ENCODE measurements at places on chromosomes 2 and 18.

- DNase-seq, result no peak
Observed at GRCh38 chr18:21433436-21433835, 167.1 kb downstream of the ESCO1 start.

DNA sequence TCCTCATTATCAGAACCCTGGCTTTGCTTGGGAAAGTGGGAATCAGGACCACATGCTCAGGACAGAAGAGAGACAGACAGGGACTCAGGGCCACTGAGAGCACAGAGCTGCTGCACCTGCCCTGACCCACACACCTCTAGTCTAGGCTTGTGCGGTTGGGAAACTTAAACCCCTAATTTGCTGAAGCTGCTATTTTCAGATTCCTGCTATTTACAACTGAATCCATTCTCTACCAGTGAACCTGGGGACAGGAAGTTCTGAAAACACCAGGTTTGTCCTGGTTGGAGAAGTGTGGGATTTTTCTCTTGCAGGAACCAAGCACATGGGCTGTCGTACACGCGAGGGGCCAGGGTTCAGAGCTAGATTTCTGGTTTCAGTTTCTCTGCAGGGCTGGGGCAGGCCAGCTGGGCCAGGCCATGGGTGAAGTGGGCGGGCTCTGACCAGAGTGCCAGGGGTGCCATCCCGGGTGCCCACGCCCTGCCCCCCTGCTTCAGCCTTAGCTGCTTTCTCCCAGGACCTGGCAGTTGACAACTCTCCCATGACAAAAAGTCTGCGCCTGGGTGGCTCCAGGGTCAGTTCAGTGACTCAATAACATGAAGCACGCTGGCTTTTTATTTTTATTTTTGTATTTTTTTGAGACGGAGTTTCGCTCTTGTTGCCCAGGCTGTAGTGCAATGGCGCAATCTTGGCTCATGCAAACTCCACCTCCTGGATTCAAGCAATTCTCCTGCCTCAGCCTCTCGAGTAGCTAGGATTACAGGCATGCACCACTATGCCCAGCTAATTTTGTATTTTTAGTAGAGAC is 51.3 kb upstream of the SLC1A4 start:
- no peak for DNase-seq

- no peak for DNase-seq
Observed at GRCh38 chr18:48263914-48264902, 145.0 kb downstream of the ZBTB7C start.

DNA sequence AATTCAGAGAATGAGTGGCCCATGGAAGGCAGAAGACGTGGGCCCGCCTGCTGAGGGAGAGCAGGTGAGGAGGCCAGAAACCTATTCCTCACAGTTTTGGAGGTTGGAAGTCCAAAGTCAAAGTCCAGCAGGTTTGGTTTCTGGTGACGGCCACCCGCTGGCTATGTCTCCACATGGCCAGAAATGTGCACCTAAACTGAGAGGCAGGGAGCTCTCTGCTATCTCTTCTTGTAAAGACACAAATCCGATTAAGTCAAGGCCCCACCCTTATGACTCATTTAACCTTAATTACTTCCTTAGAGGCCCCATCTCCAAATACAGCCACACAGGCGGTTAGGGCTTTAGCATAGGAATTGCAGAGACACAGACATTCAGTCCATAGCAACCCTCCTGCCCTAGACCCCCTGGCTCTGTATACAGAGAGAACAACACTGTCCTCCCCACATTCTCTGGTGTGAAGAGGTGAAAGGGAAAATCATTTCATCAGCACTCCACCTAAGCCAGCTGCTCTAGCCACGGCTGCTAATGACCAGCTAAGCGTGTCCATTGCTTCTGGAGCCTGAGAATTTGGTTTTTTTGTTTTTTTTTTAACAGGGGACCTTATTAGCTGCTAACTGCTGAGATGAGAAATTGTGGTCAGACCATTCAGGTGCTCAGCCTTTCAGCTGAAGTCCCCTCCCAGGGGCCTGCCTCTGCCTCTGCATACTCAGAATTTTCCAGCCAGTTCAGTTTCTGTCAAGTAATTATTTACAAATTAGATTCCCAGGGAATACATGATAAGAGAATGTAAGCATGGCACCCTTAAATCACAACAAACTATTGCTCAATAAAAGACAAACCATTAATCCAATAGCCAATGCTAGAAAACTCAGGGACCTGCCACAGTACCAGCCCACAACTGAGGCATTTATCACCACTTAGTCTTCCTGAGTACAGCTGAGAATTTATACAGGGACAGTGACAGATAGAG is 368.7 kb upstream of the ID2 start:
- DNase-seq, result peak; percentile 64

GRCh38 chr2:39479053-39479670 is 42.1 kb upstream of the MAP4K3 start:
- no peak for DNase-seq

GRCh38 chr18:55999641-56000040 is 411.6 kb upstream of the TCF4 start:
- DNase-seq, result no peak

DNA sequence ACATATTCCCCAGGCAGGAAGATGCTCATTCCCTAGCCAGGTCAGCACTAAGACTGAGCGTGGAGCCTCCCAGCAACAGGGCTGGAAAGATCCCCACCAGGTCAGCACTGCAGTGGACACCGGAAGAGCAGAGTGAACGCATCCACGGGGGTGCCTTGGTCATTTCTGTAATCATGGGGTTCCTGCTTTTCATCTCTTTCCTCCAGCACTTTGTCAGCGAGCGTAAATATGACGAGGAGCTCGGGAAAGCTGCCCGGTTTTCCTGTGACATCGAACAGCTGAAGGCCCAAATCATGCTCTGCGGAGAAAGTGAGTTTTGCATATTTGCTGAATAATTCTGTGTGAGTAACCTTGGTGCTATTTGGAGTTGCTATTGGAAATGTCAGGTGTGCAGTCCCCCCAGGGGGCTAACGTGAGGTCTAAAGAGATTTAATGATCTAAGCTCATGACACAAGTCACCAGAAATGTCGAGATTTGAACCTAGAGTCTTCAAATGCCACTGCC is 40.1 kb downstream of the KCTD18 start:
- DNase-seq, result no peak

DNA sequence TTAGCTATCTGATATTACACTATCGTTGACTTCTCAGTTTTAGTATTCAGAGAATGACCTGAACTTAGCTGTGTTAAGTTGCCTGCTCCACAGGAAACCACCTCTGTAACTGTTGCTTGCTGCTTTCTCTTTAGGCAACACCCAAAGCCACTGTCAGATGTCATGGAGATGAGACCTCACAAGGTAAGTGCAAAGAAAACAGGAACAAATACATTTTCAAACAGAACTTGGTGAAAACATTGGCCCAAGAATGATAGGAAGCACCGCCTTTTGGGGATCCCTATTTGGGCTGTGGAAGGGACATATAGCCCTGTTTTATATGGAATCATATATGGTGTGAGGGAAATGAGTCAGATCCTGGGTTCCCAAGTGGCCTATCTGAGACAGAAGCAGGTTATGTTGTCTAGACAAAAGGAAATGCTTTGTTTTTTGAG is 143.4 kb downstream of the UBE2E3 start:
- peak; percentile 92 for DNase-seq

GRCh38 chr2:136770384-136770783 is 5.0 kb downstream of the THSD7B start:
- DNase-seq, result no peak

GRCh38 chr18:76167410-76167809 is 327.6 kb downstream of the ZNF516 start:
- DNase-seq, result no peak

- DNase-seq, result no peak
Observed at GRCh38 chr2:73889206-73889605, 3.6 kb upstream of the ACTG2 start.

DNA sequence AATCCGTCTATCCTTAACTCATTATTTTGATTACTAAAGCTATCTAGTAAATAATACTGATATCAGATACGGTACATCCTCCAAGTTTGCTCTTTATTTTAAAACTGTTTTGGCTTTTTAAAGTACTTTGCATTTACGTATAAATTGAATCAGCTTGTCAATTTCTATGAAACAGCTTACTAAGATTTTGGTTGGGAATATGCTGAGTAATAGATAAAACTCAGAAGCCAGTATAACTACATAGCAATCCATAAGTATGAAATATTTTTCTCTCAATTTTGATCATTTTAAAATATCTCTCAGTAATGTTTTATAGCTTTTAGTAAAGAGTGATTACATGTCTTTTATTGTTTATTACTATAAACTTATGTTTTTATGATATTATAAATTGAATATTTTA is 116.2 kb upstream of the SOX11 start:
- DNase-seq, result no peak

GRCh38 chr2:163708265-163708664 is 27.5 kb downstream of the FIGN start:
- no peak for DNase-seq

DNA sequence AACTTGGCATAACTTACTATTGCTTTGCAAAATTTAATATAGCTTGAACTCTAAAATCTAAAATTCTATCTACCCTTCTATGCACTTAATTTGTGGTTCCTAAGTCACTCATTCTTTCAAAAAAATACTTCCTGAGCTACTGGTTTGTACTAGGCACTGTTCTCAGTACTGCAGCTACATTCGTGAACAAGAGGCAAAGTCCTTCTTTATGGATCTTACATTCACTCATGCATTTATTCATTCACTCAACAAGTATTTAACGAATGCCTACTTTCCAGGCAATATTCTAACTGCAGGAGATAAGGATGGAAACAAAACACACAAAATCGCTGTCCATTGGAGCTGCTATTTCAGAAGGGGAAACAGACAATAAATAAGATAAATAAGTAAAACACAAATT is 104.8 kb downstream of the NBAS start:
- DNase-seq, result no peak

- DNase-seq, result no peak
Observed at GRCh38 chr18:54203914-54204313, 20.6 kb downstream of the MBD2 start.

DNA sequence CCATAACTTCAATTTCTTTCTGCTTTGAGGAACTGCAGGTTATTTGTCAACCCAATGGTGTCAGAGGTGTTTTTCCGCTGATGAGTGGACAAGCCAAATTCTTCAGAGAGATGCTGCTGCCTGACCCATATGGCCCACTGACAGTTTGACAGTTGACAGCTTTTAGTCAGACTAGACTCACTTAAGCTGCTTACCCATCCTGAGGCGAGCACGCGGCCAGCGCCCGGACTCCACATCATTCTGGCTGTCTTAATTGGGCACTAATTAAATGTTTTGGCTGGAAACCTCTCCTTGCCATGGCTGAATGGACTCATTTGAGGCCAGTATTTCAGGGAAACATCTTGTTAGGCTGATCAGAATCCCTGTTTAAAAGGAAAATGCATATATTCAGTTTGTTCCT is 316.1 kb upstream of the FANCL start:
- DNase-seq, result no peak

DNA sequence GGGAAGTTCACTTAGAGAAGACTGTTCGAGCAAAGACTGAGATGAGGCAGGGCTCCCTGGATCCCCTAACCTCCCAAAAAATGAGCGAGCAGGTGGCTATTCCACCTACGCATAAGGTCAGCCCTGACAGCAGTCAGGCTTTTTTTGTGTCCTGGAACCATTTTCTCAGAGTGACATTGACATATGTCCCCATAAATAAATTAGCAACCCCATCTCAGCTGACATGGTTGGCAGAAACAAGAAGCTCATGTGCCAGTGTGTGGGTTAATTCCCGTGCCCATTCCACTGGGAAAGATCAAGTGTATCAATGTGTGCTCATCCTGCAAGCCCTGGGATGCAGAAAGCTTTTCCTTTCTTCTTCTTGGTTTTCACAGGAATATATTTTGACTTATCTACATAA is 740.4 kb upstream of the CELF4 start:
- no peak for DNase-seq

GRCh38 chr2:145739681-145740080 is 1219.8 kb upstream of the ZEB2 start:
- DNase-seq, result no peak

DNA sequence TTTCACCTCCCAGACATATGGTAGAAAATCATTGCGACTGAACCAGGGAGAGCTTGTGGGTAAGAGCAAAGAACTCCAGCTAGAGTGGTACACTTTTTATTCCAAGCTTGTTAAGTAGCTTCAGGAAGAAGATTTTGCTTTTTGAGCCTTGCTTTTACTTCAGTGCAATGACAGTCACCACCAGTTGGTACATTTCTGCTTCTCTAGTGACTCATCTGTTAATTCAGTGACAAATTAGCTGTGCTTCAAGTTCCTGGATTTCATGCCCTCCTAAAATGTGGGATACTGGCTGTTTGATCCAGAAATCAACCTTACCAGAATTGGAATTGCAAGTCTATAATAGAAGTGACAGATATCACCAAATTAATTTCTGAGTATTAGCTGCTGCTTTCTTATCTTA is 117.6 kb upstream of the TTN start:
- DNase-seq, result no peak

GRCh38 chr2:96869281-96869821 is 529 bp downstream of the SEMA4C start:
- DNase-seq, result no peak

GRCh38 chr2:3597567-3597966 is 2.7 kb downstream of the COLEC11 start:
- DNase-seq, result no peak

DNA sequence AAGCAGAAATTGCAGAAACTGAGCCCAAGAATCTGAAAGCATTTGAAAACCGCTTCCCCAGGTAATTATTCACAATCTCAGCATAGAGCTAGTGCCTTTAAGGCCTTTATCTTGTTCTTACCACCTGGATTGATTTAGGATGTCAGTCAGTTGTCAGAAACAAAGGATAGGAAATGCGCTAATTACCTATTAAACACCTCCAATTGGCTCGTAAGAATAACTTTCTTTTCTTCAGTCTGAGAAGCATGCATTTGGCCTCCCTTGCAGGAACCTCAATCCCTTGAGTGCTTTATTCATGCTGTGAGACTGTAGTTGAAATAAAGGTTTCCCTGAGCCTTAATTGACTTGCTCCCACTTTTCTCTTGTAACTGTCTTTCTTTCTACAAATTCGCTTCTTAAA is 400.3 kb upstream of the LRATD1 start:
- DNase-seq, result no peak

- no peak for DNase-seq
Observed at GRCh38 chr2:150255528-150255927, 231.9 kb downstream of the RND3 start.

DNA sequence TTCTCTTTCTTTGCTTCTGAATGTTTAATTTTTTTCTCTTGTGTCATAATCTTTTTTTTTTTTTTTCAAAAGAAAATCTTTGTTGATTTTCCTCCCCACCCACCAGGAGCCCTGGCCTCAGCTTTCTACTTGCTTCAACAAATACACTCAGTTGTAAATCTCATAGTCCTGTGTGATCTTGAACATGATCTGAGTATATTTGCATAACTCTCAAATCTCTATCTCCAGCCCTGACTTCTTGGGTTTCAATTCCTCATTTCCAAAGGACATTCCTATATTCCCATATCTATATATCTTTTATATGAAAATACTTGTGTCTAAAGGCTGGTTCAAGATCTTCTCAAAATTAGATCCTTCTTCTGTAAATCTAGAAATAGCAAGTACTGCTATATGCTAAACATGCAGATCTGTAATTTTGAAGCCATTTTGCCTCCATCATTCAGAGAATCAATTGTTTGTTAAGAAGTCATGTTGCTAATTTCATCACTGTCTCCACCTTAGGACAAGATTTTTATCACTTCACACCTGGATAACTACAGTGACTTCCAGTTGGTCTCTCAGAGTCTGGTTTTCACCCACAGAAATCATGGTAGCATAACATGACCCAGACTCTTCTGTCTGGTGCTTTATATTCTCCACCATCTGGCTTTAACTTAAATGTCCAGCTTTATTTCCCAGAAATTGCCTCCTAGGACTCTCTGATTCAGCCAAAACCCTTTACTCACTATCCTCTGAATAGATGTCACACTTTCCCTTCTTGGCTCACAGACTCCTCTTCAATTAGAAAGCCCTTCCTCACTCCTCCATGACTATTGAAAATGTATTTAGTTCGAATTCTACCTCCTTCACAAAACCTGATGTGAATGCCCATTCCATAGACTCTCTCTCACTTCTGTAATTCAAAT is 98.1 kb downstream of the ZEB2 start:
- no peak for DNase-seq

All from CD4-positive, alpha-beta T cell treated with Interleukin-15 for 4 hours (primary cell).